Astrocyte (in vitro differentiated cells and primary cell): ENCODE measurements at places on chromosomes 2 and 18. TPM values are rescaled to one million over a fixed set of nuclear protein-coding genes. Genes with fewer than 3 reads are reported as not detected.

DCDC2C gene
- total RNA-seq: not detected in 2 replicates

- peak; percentile 31 for DNase-seq
Measured at GRCh38 chr2:80392441-80392840, 87.9 kb upstream of the LRRTM1 start.

DNA sequence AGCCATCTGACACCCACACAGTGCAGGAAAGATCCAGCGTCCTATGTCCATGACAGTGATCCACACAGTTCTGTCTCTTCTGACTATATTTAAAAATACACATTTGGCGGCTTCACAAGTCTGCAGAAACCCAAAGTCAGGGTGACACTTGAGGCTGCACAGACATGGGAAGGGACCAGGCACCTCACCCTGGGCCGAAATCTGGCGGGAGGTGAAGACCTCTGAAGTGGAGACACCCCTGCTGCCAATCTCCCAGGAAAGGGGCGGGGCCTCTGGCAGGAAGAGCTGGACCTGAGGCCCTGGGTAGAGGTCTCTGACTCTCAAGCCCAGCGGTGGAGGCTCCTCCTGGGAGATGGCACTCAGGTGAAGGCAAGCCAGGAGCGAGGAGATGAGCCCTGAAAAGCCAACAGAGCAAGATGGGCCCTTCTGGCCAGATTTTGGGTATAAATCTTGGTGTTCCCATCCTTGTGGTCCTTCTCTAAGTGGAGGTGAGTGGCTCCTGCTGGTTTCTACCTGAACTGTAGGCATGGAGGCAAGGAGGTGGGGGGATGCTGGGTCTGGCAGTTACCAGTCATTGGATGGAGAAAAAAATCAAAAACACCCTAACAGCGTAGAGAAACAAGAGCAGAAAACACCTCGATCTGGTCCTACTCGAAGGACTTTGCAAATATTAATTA is 248.4 kb downstream of the HDAC4 start:
- DNase-seq: no peak

- DNase-seq: no peak
Measured at GRCh38 chr2:189134485-189134884, 45.1 kb downstream of the COL5A2 start.

GRCh38 chr2:1807167-1807566 is 62.9 kb upstream of the PXDN start:
- DNase-seq: no peak

DNA sequence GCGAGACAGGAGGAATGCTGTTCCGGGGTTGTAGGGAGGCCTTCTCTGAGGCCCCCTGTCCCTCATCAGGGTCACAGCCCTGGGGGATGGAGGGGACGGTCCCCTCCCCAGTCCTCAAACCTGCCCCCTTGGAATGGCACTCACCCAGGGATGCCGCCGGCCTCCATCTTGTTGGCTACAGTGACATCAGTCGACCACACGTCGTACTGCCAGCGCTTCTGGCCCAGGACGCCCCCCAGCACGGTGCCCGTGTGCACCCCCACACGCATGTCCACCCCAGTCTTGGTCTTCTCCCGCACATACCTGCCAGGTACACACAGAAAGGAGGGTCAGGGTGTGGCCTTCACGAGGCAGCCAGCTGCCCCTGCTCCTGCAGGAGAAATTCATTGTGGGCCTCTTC is 46.5 kb downstream of the CENPO start:
- no peak for DNase-seq

DNA sequence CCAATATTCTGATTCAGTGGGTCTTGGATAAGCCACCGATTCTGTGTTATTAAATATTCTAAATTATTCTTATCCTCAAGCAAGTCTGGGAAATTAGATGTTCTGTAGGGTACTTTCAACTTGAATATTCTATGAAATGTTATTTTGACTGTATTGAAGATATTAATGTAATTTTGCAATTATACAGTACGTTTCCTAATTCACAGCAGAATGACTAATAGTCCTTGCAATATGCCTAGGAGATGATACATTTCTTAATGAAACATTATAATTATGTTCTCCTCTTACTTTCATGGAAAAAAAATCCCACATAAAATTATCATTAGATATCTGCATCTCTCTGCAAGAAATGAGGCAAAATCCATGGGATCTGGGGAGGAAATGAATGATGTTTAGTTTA is 46.2 kb upstream of the PLA2R1 start:
- DNase-seq: no peak

STK36 gene
- 42.6 and 46.0 TPM in 2 replicates for total RNA-seq
